Suppressor macrophage treated with lipopolysaccharide for 1 hour (primary cell): ENCODE measurements at places on chromosomes 11 and 22.
A peak's percentile ranks its signal among the peaks of the same experiment; 100 is the strongest.

- DNase-seq = peak; percentile 69
These were observed 56.9 kb downstream of the MICAL2 start for GRCh38 chr11:12167061-12168000.

DNA sequence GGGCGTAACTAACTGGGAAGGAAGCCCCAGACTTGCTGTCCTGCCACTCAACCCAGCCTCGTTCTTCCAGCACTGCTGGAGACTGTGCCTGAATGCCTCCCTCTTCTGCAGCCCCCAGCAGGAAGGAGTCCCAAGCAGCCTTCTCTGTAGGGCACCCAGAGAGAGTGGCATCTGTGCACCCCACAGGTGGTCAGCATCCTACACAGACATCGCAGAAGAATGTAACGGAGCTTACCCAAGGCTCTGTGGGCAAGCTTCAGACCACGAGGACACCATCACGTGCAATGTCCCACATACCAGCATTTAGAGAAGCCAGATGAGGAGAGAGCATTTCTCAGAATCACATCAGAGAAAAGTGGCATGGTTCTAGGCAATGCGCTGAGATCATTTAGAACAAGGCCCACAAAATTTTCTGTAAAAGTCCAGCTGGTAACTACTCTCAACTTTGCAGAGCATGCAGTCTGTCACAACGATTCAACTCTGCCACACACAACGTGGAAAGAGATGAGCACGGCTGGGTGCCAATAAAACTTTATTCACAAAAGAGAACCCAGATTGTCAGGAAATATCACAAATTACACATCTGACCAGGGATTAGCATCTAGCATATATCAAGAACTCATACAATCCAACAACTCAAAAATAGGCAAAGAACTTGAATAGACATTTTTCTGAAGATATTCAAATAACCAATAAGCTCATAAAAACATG lies 33.4 kb downstream of the SHANK2 start:
- no peak for DNase-seq

- no peak for DNase-seq
These were observed 73.7 kb upstream of the PLET1 start for GRCh38 chr11:112334381-112334780.

DNA sequence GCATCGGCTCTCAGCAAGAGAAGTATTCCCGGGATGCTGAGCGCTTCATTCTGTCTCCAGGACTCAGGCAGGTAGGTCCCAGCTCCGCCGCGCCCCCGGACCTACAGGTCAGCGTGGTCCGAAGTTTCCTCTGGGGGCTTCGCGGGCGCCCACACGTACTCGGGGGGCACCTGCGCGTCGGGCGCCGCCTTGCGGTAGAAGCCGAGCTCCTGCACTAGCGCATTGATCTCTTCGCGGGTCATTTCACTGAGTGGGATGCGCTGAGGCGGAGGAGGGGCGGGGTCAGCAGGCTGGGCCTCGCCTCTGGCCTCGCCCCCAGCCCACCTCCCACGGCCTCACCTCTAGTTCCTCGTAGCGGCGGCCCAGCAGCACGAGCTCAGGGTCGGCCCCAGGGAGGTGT lies 2.5 kb downstream of the SELENOM start:
- DNase-seq = no peak

GRCh38 chr22:44703255-44703870 lies 1.4 kb downstream of the PRR5 start:
- DNase-seq = no peak

GRCh38 chr11:10669258-10670033 lies 24.1 kb downstream of the IRAG1 start:
- no peak for DNase-seq

DNA sequence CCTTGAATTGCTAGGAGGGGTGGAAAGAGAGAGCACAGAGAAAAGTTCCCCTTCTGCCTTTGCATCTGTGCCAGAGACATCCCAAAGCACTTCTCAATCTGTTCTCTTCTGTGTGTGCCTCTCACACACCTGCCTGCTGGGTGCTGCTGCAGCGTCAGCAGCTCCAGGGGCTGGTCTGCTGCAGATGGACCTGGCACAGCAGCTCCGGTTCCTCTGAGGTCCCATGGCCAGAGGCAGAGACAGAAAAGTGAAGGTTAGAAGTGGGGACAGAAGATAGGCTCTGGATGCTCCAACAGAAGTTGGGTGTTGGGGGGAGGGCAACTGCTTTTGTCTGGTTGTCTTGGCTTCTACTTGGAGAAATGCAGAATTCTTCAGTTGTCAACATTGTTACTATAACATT lies 48.9 kb upstream of the KIRREL3 start:
- DNase-seq = no peak

DNA sequence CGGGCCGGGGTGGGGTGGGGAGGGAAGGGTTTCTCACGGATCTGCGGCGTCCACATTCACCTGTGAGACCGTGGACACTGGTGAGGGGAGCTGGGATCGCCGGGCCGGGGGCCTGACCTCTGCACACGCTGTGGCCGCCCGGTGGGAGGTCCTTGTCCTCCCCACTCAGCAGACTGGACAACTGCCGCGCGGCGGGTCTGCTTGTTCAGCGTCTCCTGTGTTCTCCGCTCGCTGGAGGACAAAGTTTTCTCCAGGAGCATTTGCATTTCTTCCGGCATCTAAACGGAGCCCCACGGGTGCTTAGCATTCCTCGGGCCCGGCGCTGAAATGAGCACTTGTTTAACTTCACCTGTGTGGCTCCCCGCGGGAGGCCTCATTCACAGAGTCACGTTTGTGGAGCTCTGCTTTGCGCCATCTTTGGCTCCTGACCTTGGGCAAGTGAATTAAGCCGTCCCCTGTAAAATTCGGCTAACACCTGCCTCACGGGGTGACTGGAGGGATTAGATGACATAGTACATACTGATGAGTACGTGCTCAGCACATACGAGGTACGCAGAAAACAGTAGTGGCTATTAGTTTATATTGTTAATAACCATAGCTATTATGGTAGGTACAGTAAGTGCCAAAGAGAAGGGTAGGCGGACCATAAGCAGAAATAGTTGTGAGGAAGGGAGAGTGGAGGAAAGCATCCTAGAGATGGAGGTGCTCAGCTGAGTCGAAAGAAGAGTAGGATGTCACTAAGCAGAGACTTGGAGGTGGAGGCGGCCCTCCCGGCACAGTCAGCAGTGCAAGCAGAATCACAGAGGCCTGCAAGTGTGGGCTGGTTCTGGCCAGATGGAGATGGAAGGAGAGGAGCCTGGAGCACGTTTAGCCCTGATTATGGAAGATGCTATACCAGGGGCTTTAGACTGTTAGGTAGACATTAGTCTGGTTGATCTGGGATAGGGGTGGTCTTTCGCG lies 885 bp downstream of the TRMU start:
- peak; percentile 22 for DNase-seq
